GM23248 (cell line): ENCODE measurements at places on chromosomes 3 and 15.

DNA sequence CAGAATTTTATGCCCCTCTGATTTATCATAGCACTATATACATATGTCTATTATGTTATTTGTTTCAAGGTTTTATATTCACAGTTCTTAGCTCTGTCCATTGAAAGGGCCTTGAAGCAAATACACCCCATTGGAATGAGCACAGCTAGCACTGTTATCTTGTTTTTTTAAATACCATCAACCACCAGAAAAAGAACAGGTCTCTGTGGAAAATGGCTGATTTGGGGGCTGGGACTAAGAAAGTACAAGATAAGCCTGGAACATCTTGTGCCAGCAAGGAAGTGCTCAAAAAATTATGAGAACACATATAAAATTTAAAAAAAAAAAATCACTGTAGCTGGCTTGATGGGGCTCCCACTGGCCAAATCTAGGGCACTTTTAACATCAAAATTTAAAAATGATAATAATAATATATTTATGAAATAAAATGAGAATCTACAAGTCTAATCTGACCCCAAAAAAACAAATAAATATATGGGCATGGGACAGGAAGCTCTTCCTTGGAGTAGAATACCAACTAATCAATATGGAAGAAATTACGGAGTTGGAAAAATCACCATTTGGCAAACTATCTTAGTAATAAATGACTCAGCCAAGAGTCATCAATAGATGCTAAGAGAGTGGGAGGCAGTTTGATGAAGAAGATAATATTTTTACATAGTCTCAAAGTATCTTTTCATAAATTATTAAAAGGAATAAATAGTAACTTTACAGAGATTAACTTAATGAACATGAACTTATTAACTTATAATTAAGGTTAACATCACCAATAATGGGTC is 20.5 kb downstream of the IFT80 start:
- DNase-seq, result peak; percentile 79

- no peak for DNase-seq
Observed at GRCh38 chr3:169940470-169941181, 26.0 kb upstream of the SEC62 start.

DNA sequence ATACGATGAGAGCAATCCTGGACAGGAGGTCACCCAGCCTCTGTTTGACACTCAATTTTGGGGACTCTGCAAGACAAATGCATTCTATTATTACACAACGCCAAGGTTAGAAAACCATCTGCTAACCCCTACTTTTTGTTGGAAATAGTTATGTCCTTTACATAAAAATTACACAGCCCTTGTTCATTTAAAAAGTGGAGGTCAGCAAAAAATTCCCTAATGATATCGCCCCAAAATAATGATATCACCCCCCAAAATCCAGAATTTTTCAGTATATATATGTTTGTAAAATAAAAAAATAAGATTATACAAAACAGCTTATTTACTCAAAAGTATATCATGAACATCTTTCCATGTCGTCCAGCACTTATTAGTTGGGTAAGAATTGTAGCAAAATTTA is 11.4 kb downstream of the ROPN1 start:
- no peak for DNase-seq

DNA sequence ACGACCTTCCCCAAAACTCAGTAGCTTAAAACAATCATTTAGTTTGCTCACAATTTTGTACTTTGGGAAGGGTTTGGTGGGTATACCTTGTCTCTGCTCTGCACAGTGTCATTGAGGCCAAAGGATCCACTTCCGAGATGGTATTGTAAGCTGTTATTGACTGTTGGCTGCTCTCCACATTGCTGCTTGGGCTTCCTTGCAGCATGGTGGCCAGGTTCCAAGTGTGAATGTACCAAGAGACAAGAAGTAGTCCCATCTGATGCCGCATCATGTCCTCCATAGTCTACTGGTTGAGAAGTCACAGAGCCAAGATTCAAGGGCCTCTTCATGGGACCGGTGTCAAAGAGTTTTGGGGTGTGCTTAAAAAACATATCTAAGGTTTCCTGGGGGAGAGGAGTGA is 268.5 kb downstream of the PLCL2 start:
- DNase-seq, result no peak

GRCh38 chr3:148938936-148939335 is 52.4 kb upstream of the GYG1 start:
- DNase-seq, result no peak

DNA sequence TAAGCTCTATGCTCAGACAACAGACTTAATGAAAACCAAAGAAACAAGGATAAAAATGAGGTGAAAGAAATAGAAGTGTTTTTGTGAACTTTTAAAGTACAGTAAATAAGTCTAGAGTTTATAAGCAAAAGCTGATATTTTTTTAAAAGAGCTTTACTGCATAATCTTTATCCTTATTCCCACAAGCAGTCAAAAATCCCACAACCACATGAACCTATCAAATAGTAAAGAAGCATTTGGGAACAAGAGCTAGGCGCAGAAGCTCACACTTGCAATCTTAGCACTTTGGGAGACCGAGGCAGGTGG is 103.8 kb upstream of the TJP1 start:
- DNase-seq, result no peak

DNA sequence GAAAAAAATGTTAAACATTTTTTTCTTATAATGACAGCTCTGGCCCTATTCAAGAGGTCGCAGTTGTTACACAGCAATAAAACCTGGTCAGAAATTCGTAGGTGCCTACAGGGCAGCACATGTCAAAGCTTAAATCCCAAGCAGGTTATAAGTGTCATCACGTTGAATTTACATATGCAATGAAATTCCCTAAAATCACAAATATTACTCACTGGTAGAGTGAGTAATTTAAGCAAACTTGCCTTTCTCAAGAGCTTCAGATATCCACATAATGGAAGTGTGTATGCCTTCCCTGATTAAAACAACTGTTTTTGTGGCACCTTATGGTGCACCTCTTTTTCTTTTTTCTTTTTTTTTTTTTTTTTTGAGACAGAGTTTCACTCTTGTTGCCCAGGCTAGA is 90.7 kb upstream of the FNDC3B start:
- DNase-seq, result peak; percentile 30
